ENCODE measurements at places on chromosomes 16 and 17.

DNA sequence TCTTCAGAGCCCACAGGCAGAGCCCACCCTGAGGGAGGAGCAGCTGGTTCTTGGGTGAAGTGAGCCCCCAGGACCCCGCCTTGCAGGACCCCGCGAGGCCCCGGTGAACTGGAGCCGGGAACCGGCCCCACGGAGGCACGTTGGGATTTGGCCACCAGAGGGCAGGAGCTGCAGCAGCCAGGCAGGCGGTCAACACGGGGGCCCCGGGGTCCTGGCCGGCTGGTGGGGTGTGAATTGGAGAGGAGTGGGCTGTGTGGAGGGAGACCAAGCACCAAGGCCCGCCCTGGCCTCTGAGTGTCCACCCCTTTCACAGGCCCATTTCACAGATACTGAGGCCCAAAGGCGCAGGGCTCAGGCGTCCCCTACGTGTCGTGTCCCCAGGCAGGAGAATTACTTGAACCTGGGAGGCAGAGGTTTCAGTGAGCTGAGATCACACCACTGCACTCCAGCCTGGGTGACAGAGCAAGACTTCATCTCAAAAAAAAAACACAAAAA is 2.2 kb downstream of the DPEP1 start:
- no peak for DNase-seq

DNA sequence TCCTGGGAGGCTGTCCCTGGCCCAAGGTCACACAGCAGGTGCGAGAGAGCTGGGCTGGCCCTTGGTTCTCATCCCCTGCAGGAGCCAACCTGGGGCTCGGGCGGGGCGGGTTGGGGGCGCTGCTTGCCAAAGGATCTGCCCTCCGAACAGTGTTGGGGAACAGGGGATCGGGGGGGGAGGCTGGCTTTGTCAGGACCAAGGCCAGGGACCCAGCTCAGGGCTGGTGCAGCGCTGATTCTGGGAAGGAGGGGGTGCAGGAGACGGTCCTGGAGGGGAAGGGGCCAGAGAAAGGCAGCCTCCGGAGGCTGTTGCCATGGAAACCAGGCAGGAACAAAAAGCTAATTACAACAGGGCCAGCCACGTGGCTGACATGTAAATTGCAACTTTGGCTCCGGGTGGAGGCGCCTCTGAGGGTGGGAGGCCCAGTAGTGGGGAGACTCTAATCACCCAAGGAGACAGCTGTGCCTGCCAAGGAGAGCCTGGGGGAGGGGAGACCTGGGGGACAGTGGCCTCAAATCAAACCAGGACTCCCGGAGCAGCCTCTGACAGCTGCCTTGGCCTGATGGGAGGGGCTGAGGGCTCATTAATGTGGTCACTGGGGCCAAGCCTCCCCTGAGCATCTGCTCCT is 1.3 kb downstream of the TUBB3 start:
- peak; percentile 36 for DNase-seq

- DNase-seq, result no peak
These were observed 21.1 kb downstream of the COX11 start for GRCh38 chr17:54947396-54947795.

DNA sequence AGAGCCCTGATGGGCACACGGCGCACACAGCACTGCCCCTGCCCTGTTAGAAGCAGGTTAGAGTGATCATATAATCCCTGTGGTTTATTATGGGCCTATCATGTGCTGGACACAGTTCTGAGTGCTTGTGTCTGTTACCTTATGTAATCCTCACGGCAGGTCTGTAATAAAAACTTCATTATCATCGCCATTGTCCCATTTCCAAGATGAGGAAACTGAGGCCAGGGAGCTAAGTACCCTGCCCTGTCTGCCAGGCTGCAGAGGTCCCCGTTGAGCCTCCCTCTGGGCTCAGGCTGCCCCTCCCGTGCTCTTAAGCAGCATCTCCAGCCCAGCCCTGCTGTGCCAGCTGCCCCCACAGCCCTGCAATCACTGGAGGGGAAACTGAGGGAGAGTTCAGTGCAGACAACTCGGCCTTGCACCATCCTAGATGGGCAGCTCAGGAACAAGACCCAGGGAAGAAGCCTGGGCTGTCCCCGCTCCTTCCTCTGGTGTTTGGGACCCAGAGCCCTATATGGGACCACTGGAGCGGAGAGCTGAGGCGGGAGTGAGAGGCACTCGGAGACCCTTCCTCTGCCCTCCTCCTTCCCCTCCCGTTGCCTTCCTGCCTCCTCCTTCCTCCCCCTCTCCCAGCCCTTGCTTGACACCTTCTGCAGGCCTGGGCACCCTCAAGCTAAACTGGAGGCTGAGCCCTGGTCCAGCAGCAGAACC is 42.0 kb downstream of the WNT3 start:
- no peak for DNase-seq

DNA sequence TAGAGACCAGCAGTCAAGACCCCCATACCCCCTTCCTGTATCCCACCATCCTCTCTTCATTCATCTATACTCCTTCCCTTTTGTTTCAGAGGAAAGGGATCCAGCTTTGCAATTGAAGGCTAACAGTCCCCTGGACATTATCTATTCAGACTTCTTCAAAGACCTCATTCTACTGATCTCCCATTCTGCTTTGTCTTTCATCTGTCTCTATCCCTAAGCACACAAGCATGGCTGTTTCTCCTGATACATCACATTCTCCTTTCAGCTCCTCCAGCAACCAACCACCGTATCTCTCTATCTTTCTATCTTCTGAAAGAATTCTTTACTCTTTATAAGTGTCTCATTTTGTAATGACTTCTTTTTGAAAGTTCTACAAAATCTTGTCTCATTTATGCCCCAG is 9.7 kb upstream of the ARHGAP17 start:
- DNase-seq, result no peak

DNA sequence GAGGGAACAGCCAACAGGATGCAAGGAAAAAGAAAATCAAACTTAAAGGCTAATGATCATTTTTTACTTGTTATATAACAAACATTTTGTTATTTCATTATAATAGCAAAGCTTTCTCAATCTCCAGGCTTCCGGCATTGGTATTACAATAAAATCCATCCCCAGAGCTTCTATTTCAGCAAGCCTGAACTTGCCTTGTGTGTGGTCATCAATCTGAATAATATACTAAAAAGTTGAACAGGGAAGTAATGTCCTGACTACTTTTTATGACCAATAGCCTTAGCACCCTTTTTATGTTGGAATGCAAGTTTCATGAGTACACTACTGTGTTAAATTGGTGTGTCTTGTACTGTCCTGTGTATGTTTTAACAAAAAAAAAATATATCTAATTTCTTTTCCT is 27.1 kb upstream of the VWA3A start:
- DNase-seq, result no peak

DNA sequence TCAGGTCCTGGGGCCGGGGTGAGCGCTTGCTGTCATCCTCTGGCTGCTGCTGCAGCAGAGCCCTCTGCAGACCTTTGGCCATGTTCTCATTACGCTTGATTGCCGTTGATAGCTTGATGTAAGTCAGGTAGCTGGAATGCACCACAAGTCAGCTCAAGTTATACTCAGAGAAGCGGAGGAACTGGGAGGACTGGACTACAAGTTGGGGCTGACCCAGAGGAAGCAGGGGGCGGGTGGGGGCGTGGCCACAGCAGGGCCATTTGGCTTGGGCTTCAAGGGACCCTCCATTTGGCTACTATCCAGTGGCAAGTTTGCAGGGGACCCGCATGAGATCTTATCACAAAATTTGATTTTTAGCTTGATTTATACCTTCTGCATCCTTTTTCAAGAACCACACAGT is 19.0 kb upstream of the EVPL start:
- no peak for DNase-seq

DNA sequence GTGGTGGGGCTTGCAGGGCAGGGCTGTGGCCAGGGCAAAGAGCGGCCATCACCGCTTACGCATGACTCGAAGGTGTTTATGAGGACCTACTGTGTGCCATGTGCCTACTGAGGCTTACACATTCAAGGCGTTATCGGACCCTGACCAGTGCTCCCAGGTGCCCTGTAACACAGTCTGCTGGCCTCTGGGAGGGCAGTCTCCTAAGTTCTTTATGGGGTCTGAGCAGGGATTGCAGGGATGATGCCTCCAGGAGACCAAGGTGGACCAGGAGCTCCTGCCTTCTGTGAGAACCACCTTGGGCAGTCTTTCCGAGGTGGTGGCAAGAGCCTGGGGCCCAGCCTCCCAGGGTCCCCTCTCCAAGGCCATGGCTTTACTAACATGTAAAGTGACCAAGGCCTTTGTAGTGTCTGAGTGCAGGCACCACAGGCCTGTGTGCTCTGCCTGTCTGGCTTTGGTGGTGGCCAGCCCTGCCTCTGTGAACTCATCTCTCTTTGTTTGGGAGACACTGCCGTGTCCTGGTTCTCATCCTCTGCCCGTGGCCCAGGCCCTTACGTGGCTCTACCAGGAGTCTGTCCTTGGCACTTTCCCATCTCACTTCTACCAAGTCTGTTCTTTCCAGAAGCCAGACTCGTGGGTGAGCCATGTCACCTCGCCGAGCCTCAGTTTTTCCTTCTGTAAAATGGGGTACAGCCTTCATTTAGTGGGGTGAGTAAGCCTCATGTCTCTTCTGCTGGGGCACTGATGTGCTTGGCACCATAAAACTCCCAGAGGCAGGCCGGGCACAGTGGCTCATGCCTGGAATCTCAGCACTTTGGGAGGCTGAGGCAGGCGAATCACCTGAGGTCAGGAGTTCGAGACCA is 3.4 kb upstream of the SYNGR2 start:
- DNase-seq, result no peak

DNA sequence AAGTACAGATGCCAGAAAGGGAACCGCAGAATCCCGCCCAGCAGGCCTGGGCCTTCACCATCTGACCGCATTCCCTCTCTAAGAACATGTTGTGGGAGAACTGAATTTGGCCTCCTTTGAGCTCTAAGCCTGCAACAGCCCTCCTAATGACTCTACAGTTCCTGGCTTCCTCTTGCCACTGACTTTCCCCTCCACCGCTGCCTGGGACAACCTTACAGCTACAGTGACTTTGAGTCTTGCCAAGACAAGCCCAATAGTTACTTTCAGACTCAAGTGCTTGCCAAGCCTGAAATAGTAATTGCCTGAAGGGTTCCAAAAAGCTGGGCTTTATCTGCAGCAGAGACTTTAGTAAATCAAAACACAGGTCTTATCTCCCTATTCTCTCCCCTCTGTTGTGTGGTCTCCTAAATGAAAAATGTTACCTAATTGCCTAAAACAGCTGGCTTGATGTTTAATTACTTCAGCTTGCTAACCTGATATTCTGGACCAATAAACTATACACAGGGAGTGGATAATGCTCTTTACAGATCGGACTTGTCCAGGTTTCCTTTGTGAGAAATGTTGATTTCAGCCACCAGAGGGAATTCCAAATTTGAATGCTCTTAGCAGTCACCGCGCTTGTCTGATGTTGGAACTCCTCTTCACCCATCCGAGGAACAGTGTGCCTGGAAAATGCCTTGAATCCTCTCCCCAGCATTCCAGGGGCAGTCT is 85.1 kb upstream of the TBX2 start:
- peak; percentile 91 for DNase-seq

DNA sequence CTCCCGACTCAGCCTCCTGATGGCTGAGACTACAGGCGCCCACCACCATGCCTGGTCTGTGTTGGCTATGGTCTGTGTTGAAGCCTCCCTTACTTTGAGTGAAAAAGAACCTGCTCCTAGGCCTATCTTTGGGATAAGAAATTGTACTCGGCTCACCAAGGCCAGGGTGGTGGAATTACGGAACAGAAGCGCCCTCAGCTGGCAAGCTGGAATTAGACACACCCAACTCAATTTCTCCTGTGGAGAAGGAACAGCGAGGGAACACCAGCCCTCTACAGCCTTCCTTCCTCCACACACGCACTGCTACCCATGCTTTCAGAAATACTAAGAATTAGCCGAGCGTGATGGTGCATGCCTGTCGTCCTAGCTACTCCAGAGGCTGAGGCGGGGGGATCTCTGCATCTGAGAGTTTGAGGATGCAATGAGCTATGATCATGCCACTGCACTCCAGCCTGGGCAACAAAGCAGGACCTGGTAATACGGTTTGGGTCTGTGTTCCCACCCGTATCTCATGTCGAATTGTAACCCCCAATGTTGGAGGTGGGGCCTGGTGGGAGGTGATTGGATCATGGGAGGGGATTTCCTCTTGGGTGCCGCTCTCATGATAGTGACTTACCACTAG is 40.1 kb upstream of the RBBP6 start:
- peak; percentile 22 for DNase-seq

GRCh38 chr16:67235816-67236562 is 9.1 kb downstream of the TMEM208 start:
- no peak for DNase-seq

Data from fibroblast of lung (primary cell).